ENCODE measurements at places on chromosomes 11 and 22. TPM values are rescaled to one million over a fixed set of nuclear protein-coding genes. Genes with fewer than 3 reads are reported as not detected.

Gene DEPDC7
- total RNA-seq = 9.0 TPM

Gene GPR83
- 0.07 TPM for total RNA-seq

Gene PLAAT4
- total RNA-seq = 3.8 TPM

Gene PARVA
- 24.3 TPM for total RNA-seq

Gene LRRC74B
- not detected for total RNA-seq
